Small intestine (tissue), 16 donors: ENCODE measurements at places on chromosomes 16 and 17. TPM values are rescaled to one million over a fixed set of nuclear protein-coding genes. Genes with fewer than 3 reads are reported as not detected.

DNA sequence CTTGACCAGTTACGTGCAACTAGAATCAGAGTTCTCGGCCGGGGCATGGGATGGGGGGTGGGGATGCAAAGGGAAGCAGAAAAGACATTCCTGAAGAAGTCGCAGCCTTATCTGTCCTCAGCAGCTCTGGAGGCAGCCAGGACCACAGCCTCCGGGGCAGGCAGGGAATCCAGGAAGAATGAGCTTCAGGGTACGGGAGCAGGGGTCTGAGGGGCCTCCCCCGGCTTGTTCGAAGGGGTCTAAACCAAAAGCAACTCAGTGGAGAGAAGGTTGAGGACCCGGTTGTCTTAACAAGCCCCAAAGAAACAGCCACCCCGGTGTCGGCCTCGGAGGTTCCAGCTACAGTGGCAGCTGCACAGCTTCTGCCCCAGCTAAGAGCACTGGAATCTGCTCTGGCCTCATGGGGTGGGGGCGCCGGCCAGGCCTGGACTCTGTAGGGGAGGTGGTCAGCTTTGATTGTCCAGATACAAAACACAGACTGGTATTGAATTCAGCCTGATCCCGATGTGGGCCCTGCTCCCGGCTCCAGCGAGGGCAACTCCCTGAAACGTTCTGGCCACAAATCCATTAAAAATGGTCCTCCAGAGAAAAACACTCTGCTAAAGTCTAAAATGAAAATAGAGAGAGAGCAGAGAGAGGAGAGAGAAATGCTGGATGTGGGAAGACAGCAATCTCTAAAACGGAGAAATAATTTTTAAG is 7.7 kb downstream of the HOXB4 start:
- no peak for DNase-seq

DNA sequence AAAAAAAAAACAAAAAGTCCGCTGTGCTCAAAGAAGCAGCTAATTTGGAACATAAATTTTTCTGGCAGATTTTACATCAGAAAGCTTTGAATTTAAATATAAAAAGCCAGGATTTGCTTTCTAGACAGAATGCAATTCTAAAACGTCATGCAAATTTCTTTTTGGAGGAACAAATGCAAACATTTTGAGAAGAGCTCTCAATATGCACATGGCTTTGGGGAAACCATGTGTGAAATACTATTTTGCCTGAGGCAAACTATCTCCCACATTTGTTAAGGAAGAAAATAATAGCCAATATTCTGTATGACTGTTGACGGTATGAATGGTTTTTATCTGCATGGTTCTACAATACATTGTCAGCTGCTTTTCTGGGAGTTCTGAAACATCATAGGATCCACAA is 320.0 kb upstream of the PSMD7 start:
- DNase-seq, result no peak

DNA sequence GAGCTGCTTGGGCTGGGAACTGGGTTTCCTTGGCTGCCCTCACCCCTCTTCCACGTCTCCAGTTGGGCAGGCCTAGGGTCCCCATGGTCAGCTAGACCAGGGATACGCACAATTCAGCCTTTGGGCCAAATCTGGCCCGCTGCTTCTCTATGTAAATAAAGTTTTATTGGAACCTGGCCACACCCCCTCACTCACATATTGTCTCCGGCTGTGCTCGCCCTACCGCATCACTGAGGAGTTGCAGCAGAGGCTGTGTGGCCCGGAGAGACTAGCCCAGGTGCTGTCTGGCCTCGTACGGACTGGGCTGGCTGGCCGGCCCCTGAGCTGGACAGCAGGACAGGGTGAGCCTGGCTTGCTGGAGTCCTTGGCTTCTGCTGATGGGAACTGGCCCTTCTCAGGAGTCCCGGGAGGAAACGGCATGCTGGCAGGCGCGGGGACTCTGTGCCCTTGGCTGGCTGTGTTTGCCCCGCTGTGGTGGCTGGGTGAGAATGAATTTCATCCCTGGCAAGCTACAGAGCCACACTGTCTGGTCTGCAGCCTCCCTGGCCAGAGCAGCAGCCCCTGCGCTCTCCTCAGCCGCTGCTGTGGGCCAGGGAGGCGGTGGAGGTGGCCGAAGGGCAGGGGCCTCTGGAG is 82.0 kb downstream of the ENGASE start:
- DNase-seq, result no peak

- no peak for DNase-seq
Measured at GRCh38 chr16:88084881-88085280, 133.6 kb downstream of the BANP start.

GRCh38 chr16:69848637-69849545 is 86.8 kb downstream of the WWP2 start:
- DNase-seq, result peak; percentile 27

NPW gene
- polyA plus RNA-seq, result 9.0 TPM
